ENCODE measurements at places on chromosomes 5 and 9. TPM values are rescaled to one million over a fixed set of nuclear protein-coding genes. Genes with fewer than 3 reads are reported as not detected.

POU4F3 gene
- not detected for polyA plus RNA-seq

PHYHD1 gene
- polyA plus RNA-seq = 57.8 TPM

ABHD17B gene
- 4.8 TPM for polyA plus RNA-seq

TTC1 gene
- polyA plus RNA-seq = 133 TPM

PCDHGB1 gene
- polyA plus RNA-seq = 1.3 TPM

SLC36A2 gene
- 0.14 TPM for polyA plus RNA-seq

DMRT2 gene
- 0.09 TPM for polyA plus RNA-seq

ANGPTL2 gene
- 26.7 TPM for polyA plus RNA-seq

JAKMIP2 gene
- 0.32 TPM for polyA plus RNA-seq

RGS7BP gene
- polyA plus RNA-seq = 1.0 TPM

MRPS30 gene
- polyA plus RNA-seq = 36.8 TPM

KCNV2 gene
- polyA plus RNA-seq = not detected

ZFP2 gene
- 0.86 TPM for polyA plus RNA-seq

ENTPD8 gene
- polyA plus RNA-seq = not detected

TAF11L12 gene
- polyA plus RNA-seq = not detected

LCN9 gene
- not detected for polyA plus RNA-seq

KIF3A gene
- polyA plus RNA-seq = 4.2 TPM

MARCOL gene
- not detected for polyA plus RNA-seq

HACD4 gene
- 0.34 TPM for polyA plus RNA-seq

FAXDC2 gene
- polyA plus RNA-seq = 23.0 TPM

RNF180 gene
- polyA plus RNA-seq = 5.3 TPM

SPEF2 gene
- polyA plus RNA-seq = 1.7 TPM

EXOSC2 gene
- 11.0 TPM for polyA plus RNA-seq

FAM221B gene
- not detected for polyA plus RNA-seq

LCN1 gene
- polyA plus RNA-seq = not detected

ZBED3 gene
- polyA plus RNA-seq = 5.7 TPM

SPINK4 gene
- not detected for polyA plus RNA-seq

ARHGEF39 gene
- 0.52 TPM for polyA plus RNA-seq

CACFD1 gene
- polyA plus RNA-seq = 12.8 TPM

CCL27 gene
- 0.18 TPM for polyA plus RNA-seq

FANCG gene
- polyA plus RNA-seq = 4.7 TPM
